ENCODE measurements at places on chromosomes 5 and 9.

DNA sequence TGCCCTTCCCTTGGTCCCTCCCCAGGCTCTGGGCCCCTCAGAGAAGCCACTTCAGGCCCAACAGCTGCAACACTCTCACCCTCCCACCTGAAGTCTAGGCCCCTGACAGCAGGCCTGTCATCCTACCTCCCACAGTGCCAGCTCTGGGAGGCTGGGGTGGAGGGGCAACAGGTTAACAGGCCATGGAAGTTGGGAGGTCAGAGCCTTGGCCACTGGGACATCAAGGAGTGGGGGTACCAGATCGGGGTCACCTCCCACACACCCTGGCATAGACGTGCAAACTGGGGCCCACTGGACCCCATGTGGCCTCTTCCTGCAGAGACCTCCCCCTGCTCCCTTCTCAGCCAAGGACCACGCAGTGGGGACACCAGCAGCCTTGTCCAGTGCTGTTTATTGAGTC, 2.8 kb downstream of the SSNA1 start:
- no peak for DNase-seq

- no peak for DNase-seq
Measured at GRCh38 chr5:61309115-61309514, 22.9 kb upstream of the ZSWIM6 start.

GRCh38 chr9:104767507-104767906, 3.6 kb downstream of the NIPSNAP3B start:
- no peak for DNase-seq

DNA sequence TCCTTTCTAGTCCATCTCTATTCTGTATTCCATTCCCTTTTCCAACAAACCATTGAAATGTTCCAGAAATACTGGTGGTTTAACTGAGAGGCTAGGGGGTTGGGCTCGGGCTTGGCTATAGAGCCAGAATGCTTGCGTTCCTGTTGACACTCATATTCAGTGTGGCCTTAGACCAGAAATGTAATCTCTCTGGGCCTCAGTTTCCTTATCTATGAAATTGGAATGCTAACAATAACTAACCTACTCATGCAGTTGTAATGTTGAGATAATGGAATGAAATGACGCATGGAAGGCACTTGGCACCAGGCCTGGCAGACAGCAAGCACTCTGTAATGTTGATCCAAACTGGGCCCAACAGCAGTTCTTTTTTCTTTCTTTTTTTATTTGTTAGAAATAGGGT, 26.8 kb downstream of the JADE2 start:
- DNase-seq, result no peak

GRCh38 chr9:36802201-36802920, 229.7 kb downstream of the MELK start:
- DNase-seq, result no peak

- DNase-seq, result no peak
Measured at GRCh38 chr5:120765189-120765588, 301.1 kb downstream of the PRR16 start.

GRCh38 chr5:110441035-110441434, 285.4 kb downstream of the TMEM232 start:
- DNase-seq, result no peak
